ENCODE measurements at places on chromosomes 5 and 9.

GRCh38 chr5:82717738-82718137 lies 359.5 kb downstream of the TMEM167A start:
- no peaks in the 10 kb centered on the region for H3K27me3 ChIP-seq
- no peak overlapping the region for H3K27ac ChIP-seq
- no peak overlapping the region for H3K4me3 ChIP-seq
- peaks cover 8% of the 10 kb centered on the region for H3K36me3 ChIP-seq
- no peak for DNase-seq
- H3K4me1 ChIP-seq: peaks cover 12% of the 10 kb centered on the region

- no peaks in the 10 kb centered on the region for H3K27me3 ChIP-seq
- H3K27ac ChIP-seq: no peak overlapping the region
- no peak overlapping the region for H3K4me3 ChIP-seq
- H3K36me3 ChIP-seq: no peaks in the 10 kb centered on the region
Observed at GRCh38 chr5:109529987-109530386, 120.2 kb upstream of the PJA2 start.

GRCh38 chr5:9170026-9170425 lies 375.8 kb downstream of the SEMA5A start:
- H3K27me3 ChIP-seq: no peaks in the 10 kb centered on the region
- no peaks in the 10 kb centered on the region for H3K36me3 ChIP-seq

DNA sequence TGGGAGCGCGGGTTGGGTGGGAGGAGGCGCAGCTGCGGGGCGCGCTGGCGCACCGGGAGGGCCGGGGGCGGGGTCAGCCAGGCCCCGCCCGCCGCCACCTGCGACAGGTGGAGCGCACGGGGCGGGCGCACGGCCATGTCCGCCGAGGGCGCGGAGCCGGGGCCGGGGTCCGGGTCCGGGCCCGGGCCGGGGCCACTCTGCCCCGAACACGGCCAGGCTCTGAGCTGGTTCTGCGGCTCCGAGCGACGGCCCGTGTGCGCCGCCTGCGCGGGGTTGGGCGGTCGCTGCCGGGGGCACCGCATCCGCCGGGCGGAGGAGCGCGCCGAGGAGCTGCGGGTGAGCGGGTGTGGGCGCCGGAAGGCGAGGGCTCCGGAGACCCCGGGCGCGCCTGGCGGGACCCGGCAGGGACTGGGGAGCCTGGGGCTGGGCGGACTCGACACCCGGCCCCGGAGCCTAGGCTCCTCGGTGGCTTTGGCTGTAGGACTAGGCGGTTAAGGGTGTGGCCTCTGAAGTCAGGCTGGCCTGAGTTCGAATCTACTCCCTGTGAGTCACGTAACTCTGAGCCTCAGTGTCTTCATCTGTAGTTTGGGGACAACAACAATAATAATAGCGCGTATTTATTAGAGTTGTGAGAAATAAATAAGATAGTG lies at the start of gene BSPRY:
Gene BSPRY, plus strand, starts transcription at position 97 of the 650 bp plus-strand sequence. Its CDS starts 39 bp downstream, at position 136.
- H3K4me3 ChIP-seq: peak within 1 kb of the TSS; percentile 83
- no peaks in the 10 kb centered on the region for H3K36me3 ChIP-seq
- peaks cover 39% of the 10 kb centered on the region for H3K27me3 ChIP-seq
- H3K4me1 ChIP-seq: peaks cover 19% of the 10 kb centered on the region
- DNase-seq: peak; percentile 35
- no peak within 1 kb of the TSS for H3K27ac ChIP-seq

DNA sequence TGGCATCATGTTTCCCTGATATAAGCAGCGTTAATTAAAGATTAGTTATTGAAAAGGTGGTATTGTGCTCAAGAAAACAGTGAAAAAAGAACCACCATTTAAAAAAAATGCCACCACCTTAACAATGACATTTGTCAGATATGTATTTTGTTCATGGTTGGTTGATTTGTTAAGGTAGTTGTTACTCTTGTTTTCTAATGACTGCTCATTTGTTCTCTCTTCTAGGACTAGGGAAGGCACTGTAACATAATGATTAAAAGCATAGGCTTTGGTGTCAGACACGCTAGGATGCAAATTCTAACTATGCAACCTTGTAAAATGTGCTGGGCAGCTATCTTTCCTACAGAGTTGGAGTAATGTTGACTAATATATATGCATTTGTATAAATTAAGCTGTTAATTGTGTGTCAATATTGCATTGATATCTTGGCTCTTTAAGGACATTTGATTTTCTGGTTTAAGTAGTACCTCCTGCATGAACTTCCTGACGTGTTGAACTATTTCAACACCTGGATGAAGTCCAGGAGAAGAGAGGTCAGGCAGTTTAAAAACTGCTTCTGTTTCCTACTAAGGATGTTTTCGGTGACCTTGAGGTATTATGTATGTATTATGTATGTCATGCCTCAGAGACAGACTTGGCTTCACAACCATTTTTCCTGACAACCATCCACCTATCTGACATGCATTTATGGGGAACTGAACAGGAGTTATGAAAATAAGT lies 77.8 kb downstream of the MUSK start:
- H3K4me3 ChIP-seq: no peak overlapping the region
- H3K36me3 ChIP-seq: no peaks in the 10 kb centered on the region
- DNase-seq: no peak
- no peak overlapping the region for H3K27ac ChIP-seq

GRCh38 chr9:7622481-7622880 lies 177.1 kb downstream of the DMAC1 start:
- no peaks in the 10 kb centered on the region for H3K36me3 ChIP-seq
- peaks cover 15% of the 10 kb centered on the region for H3K27me3 ChIP-seq
- H3K4me3 ChIP-seq: no peak overlapping the region
- H3K27ac ChIP-seq: no peak overlapping the region
- H3K4me1 ChIP-seq: peaks cover 28% of the 10 kb centered on the region

- peaks cover 11% of the 10 kb centered on the region for H3K4me1 ChIP-seq
- peak overlapping the region; percentile 85 for H3K27ac ChIP-seq
- H3K36me3 ChIP-seq: no peaks in the 10 kb centered on the region
- DNase-seq: no peak
Observed at GRCh38 chr5:140176031-140176387, 1.0 kb downstream of the CYSTM1 start.

DNA sequence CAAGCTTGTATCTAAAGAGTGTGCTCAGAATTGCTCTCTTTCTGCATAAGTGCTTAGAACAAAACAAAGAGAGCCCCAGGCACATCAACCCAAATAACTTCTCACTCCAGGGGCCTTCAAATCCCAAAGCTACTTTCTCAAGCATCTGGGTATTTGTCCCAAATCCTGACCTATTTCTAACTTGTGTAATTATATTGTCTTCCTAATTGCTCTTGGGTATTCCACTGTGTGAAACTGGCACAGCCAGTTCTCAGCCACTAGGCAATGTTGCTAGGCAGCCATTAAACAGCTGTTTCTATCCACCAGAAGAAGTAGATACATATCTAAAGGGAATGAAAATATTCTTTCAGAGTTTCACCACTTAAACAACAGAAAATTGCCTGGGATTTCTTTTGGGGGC lies 198.8 kb downstream of the PRELID2 start:
- no peak overlapping the region for H3K27ac ChIP-seq
- no peak overlapping the region for H3K4me3 ChIP-seq
- no peak for DNase-seq

GRCh38 chr9:24698881-24699518 lies 153.3 kb upstream of the IZUMO3 start:
- no peaks in the 10 kb centered on the region for H3K36me3 ChIP-seq
- no peaks in the 10 kb centered on the region for H3K4me1 ChIP-seq
- no peaks in the 10 kb centered on the region for H3K27me3 ChIP-seq
- no peak overlapping the region for H3K4me3 ChIP-seq
- H3K27ac ChIP-seq: no peak overlapping the region
- no peak for DNase-seq

DNA sequence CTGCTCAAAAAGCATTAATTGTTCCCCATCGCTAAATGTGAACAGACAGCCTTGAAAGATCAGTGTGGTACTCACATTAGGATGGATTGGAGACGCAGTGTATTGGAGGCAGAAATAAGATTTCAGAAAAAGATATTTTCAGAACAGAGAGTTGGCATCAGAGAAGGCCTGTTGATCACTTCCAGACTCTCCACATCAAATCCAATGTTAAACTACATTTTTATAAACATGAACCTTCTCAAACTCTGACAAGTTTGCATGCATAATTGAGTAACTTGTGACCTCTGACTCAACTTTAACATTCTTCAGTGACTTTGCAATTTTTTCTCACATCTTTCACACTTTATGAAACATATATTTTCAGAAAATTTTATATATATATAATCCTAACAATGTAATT lies 919.6 kb upstream of the SEMA6A start:
- DNase-seq: no peak
- H3K4me3 ChIP-seq: no peak overlapping the region
- H3K27ac ChIP-seq: no peak overlapping the region
- H3K27me3 ChIP-seq: no peaks in the 10 kb centered on the region
- H3K36me3 ChIP-seq: no peaks in the 10 kb centered on the region

DNA sequence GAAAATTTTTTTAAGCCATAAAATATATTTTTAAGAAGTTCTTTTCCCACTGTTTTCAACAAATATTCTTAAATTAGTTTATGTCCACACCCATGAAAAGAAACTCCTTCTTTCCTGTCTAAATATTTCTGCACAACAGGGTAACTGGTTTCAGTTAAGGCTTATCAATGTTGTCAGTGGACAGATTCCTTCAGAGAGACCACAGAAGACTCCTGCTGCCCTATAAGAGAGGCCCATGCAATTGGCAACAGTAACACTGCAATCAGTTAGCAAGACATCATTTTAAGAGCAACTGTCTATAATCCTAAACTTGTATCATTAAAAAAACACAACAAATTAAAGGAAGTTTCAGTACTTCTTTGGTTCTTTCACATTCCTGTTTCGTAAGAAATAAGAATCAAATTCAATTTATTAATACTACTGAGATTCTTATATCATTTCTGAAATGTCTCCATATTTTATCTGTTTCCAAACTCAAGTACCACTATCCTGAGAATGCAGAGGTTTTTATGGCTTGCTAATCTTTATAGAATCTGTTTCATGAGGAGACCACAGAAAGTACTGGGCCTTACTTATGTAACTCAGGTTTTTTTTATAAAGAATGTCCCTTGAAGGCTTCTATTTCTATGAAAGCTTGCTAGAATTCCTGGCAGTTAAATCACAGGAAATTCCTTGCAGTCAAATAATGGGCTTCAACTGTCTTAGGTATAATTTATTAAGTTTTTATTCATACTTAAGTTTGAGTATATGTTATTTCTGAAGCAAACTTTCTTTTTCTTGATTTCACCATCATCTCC lies 240.2 kb downstream of the RFX3 start:
- H3K4me1 ChIP-seq: peaks cover 34% of the 10 kb centered on the region
- H3K27ac ChIP-seq: no peak overlapping the region
- DNase-seq: no peak
- no peaks in the 10 kb centered on the region for H3K27me3 ChIP-seq
- no peak overlapping the region for H3K4me3 ChIP-seq

All from WTC11 (cell line).